ENCODE measurements at places on chromosomes 5 and 9.

DNA sequence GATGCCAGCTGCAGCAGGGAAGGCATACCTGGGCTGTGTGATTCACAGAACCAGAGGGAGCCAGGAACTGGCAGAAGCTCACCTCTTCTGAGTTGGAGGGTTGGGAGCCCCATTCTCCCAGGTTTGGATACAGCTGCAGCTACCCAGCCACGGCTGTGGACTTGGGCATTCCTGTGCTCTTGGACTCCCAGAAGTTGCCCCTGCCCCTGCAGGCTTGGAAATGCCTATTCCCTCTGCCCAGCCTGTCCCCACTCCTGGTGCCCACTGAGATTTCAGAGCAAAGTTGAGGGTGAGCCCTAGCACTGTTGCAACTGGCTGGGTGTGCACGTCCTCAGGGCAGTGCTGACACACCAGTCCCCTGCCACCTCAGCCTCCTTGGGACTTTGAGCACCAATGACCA is 489.7 kb downstream of the SLCO4C1 start:
- no peak for DNase-seq

GRCh38 chr9:87371795-87372355 is 125.8 kb upstream of the DAPK1 start:
- no peak for DNase-seq

GRCh38 chr9:109934857-109935215 is 154.8 kb downstream of the PALM2AKAP2 start:
- no peak for DNase-seq

- no peak for DNase-seq
These were observed 336.9 kb downstream of the DRD1 start for GRCh38 chr5:175107028-175107588.

GRCh38 chr5:107396351-107396690 is 274.4 kb downstream of the EFNA5 start:
- DNase-seq: no peak

DNA sequence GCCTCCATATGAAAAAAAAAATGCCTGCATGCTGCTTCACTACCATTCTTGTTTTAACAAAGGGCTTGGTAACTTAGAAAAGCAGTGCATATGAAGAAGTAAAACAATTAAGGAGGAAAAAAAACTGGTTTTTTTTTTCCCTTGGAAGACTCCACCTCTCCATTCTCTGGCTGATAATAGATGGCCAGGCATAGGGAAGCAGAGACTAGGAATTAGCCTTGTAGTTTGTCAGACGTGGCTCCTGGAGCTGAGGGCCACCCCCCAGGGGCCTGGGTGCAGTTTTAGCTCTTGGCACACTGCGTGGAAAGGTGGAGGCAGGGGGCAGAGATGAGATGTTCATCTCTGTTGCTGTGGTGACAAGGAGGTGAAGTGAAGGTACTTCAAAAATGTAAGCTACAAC is 42.7 kb downstream of the WDR36 start:
- no peak for DNase-seq

- no peak for DNase-seq
These were observed 178.0 kb downstream of the YIPF5 start for GRCh38 chr5:143992496-143992895.

DNA sequence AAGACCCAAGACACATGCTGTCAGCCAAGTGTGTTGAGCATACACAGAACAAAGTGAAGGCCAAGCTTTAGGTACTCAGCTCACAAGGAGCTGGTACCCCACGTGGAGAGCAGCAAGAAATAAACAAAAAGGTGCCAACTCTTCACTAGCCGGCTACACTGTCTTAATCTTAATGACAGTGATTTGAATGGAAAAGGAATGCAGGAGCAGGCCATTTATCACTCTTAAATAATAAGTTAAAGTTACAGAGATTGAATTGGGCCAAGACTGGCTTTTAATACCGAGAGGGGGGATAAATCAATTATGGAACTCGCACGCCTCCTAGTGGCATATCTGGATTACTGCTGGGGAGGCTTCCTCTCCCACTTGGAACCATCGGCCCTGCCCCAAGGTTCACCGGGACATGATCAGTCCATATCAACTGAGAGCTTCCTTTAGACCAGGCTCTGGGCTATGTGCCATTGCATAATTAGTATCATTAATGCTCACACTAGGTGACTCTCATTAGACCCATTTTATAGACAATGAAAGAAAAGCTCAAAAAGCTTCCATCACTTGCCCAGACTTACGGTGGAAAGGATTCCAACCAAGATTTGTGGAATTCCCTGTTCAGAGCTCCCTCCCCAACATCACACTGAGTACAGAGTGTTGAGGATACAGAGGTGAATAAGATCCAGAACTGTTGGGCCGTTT is 94.0 kb downstream of the ACTL7B start:
- DNase-seq: peak; percentile 72

DNA sequence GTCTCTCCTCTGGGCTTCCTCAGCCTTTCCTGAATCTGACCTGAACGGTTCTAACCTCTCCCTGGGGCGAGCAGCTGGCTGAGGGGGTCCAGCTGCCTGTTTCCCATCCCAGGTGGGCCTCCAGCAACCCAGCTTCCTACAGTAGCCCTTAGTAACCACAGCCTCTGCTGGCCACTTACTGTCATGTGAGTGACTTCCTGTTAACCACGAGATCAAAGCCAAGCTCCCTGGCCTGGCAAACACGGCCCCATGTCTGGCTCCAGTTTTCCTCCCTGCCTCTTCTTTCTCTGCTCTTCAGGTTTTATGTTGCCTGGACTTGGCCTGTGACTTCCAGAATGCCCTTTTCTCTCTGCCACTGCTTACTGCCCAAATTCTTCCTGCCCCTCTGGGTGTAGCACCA is 47.2 kb upstream of the DAB2IP start:
- DNase-seq: no peak

DNA sequence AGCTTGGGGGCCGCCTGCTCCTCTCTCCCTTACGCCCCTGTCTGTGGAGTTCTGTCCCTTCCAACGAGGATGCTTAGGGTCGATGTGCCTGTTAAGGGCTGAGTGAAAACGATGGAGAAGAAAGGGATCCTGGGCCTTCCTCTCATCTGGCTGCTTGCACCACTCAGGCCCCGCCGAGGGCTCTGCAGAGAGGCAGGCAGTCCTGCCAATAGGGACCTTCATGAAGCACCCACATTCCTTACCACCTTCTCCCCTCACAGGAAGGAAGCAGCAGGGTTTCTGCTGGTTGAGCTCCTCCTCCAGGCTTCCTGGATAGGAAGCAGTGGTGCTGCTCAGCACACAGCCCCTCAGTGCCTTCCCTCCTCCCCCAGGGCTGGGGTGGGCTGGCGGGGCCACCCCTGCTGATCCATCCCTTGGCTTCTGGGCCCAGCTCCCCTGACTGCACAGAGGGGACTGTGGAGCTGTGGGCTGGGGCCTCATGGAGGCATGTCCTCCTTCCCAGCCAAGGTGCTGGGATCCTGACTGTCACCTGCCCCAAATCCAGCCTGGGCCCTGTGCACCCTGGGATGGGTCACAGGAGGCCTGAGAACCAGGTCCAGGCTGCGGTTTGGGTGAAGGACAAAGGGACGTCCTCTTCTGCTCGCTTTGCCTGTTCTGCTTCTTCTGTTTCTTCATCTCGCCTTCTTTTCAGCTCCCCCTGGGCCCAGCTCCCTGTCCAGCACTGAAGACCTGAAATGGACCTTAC is 50.5 kb downstream of the AHRR start:
- no peak for DNase-seq

GRCh38 chr9:131008909-131009618 is at the start of gene LAMC3:
TSS of gene LAMC3 (plus strand) at chr9:131009174. CDS start at chr9:131009215, 41 bp downstream.
- DNase-seq: peak; percentile 64

- no peak for DNase-seq
These were observed 14.2 kb downstream of the RFX3 start for GRCh38 chr9:3511551-3511950.

GRCh38 chr9:69115621-69116020 is 58.5 kb upstream of the TJP2 start:
- DNase-seq: no peak

DNA sequence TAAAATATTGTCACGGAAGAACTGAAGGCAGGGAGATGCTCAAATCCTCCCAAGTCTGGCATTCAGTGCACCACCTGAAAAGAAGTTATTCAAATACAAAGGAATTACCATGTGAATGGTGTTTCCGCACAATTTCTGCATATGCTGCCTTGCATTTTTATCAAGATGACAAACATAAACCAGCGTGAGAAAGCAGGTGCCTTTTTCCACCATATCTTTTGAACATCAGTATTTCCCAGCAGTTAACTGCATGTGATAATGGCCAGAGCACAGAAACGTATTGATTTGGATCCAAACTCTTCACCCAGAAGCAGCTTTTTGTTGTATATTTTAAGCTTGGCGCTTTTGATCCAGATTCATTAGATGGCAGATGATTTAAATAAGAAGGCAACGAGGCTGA is 808.0 kb downstream of the TLE1 start:
- DNase-seq: no peak

DNA sequence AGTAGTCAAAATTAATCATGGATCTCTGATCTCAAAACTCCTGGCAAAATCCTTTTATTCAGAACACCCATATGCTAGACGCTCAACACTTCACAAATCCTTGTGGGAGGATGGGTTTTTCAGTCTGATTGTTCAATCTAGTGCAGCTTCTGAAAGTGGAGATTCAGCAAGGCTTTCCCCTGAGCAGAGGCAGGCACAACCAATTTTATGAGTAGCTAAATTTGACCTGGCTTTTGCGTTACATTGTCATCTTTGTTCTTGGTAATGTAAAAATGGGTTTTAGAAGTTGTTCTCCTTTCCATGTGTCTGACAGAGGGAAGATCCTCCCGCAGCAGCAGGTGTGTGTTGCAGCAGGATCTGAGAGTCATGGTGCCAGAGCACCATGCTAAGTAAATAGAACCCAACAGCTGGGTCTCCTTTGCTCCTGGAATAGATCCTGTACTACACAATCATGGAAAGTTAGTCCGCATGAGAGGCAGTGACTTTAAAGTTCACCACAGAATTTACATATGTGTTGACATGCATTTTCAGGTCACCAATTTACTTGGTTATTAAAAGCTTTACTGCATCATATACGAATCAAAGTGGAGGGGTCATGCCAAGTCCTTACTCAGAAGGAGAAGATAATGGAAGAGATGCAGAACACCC is 70.1 kb upstream of the MEF2C start:
- peak; percentile 54 for DNase-seq

GRCh38 chr5:57505272-57506200 is 22.9 kb upstream of the ACTBL2 start:
- no peak for DNase-seq

GRCh38 chr5:74112372-74113195 is 486.6 kb downstream of the ARHGEF28 start:
- DNase-seq: peak; percentile 56

Data from COR-L47 (cell line).